ENCODE measurements at places on chromosomes 3 and 15.
A peak's percentile ranks its signal among the peaks of the same experiment; 100 is the strongest.

GRCh38 chr15:32060706-32061105, 30.4 kb downstream of the CHRNA7 start:
- no peak for DNase-seq

DNA sequence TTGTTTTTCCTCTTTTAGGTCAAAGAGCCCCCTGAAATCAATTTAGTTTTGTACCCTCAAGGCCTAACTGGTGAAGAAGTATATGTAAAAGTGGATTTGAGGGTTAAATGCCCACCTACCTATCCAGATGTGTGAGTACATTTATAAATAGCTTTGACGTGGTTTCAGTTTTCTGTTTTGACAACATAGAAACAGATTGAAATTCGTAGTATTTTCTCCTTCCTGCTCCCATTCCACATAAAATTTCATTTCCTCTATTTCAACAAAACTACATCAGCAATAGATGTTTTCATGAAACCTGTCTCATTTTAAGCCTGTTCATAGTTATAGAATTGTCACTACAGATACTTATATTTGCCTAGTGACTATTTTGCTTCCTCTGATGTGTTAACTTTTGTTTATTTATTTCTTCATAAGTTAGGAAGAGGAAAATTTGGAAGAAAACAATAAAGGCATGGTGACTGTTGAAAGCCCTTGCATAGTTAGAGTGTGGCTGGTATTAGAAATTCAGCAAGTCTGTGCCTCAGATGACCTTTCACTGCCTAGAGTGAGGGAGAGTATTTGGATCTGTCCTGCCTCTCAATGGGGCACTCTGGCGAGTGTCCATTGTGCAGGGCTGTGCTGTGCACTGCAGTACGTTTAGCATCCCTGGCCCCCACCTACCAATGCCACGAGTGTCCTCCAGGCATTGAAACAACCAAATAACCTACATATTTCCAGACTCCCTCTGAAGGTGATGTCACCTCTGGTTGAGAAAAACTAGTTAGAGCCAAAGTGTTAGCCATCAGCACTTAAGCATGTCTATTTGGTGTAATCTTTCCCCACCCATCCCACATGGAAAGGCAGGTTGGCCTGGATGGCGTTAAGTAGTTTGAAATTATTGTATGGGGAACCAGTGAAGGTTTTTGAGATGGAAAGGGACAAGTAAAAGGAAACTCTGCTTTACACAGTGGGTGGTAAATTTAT, 5.9 kb downstream of the EIF2AK4 start:
- no peak for DNase-seq

GRCh38 chr3:183022936-183023516, 42.7 kb upstream of the DCUN1D1 start:
- DNase-seq: no peak

DNA sequence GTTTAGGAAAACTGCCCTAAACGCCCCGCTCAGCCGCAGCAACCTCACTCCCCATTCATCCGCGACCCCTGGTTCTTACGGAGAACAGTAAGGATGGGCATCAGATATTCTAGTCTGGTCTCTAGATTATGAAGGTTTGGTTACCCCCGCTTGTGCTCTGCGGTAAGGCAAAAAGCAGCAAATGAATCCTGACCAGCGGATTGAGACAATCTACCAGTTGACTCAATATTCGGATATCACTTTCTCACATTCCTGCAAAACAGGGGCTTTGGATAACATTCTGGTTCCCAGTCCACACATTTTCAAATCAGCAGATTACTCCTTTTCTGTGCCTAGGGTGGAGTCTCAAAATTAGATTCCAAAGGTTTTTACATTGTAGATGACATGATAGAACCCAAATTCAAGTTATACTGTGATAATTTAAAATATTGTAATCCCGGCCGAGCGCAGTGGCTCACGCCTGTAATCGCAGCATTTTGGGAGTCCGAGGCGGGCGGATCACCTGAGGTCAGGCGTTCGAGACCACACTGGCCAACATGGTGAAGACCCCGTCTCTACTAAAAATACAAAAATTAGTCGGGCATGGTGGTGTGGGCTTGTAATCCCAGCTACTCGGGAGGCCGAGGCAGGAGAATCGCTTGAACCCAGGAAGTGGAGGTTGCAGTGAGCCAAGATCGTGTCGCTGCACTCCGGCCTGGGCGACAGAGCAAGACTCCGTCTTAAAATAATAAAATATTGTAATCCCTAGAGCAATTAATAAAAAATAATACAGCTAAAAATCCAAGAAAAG, 1.1 kb upstream of the CYFIP1 start:
- DNase-seq: no peak

- DNase-seq: no peak
Observed at GRCh38 chr3:197171481-197172067, 126.8 kb downstream of the DLG1 start.

GRCh38 chr3:60575718-60576272, 675.5 kb downstream of the FHIT start:
- DNase-seq: no peak

DNA sequence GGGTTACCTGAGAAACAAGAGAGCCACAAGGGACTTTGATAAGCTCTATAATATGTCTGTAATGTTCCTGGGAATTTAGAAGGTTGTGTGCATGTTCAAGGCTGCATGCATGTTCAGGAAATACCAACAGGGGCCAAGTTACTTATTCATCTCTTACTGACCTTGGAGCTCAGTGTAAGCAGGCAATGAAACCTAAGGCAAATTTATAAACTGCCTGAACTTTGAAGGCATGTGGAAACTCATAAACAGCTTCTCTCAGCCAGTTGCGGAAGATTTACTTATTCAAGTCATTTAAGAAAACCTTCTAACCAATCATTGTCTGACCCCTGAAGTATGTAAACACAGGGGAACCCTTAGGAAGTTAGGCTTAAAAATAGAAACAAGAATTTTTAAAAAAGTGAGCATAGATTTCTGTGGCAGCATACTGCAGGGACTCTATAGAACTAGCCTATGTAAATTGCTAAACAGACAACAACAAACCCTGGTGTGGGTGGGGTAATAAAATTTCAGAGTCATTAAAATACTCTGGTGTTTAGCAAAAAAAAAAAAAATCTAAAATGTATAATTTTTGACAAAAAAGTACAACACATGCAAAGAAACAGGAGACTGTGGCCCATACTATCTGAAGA, 57.2 kb downstream of the SLC15A2 start:
- DNase-seq: no peak

- no peak for DNase-seq
Observed at GRCh38 chr15:38796589-38796988, 232.0 kb upstream of the RASGRP1 start.

- no peak for DNase-seq
Observed at GRCh38 chr3:178762385-178762784, 226.1 kb downstream of the KCNMB2 start.

DNA sequence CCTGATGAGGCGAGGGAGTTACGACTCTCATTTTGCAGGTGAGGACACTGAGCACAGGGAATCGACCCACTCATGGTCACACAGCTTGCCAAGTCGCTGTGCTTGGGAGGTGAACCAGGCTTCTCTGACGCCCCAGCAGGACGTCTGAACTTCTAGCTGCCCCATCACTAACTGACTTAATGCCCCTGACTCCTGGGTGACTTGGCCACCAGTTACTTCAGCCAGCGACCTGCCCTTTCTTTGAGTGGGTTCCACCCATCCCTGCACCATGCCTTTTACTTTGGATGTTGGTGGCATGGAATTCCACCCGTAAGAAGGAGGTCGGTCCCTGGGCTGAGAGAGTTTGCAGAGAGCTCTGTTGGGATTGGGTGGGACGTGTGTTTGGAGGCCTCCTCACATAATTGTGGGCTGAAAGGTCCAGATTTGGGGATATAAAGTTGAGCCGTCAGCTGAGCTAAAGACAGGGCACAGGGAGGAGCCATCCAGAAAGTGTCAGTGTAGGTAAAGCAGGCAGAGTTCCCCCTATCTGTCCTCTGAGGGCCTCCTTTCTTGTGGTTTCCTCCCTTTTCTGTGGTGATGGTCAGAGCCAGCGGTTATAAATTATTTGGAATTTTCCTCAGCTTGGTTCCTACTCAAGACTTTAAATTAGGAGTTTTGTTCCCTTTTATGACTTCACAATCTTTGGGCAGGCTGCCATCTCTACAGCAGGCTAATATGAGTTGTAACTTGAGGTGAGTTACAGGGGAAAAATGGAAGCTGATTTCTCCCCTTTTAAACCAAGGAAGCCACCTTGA, 55.0 kb downstream of the FLNB start:
- DNase-seq: no peak

GRCh38 chr3:180073561-180073960, 36.8 kb upstream of the PEX5L start:
- no peak for DNase-seq

DNA sequence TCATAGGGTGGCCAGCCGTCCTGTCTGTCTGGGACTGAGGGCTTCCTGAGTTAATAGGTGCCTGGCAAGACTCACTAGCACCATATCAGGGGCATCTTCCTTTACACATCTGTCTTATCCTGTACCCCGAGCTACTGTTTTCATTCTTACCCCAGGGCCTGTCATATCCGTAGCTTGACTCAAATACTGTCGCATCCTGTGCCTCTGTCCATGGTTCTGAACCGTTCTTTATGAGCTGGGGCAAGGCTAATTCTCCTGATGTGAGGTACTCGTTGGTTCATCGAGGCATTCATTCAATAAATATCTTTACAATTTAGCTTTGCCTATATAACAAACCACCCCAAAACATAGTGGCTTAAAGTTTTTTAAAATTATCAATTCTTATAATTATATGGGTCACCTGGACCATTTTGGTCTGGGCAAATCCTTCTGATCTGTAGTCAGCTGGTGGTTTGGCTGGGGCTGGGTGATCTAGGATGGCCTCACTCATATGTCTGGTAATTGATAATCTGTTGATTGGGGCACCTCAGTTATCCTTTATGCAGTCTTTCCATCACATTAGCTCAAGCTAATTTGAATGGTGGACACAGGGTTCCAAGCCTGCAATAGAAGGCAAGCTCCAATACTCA, 121.2 kb downstream of the TLE3 start:
- peak; percentile 45 for DNase-seq

DNA sequence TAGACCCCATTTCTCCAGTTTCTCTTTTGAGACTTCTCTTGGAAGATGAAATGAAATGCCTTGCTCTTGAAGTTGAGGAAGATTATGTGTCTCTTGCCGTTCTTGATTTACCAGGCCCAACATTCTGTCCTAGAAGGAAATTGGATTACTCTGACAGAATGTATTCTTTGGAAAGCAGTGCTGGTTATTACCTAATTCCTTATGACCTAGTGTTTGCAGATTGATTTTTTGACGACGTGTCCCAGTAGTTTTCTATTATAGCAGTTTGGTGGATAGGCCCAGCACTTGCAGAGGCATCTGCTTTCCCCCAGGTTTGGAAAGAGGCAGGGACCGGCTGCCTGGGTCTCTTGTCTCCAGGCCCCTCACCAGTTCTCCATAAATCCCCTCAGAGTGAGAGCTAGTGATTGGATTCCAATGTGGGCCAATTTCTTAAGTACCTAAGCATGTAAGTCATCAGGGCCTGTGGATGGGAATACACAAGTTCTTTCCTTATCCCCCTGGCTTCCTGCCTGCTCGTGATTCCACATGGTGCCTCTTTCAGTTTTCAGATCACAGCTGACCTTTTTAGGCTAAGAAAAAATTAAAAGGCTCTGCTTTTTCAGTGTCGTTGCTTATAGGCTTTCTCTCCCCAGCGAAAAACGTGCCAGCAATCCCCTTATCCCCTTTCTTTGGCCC, 50.2 kb downstream of the EPHB3 start:
- no peak for DNase-seq

GRCh38 chr3:9151240-9151639, 98.2 kb downstream of the SRGAP3 start:
- no peak for DNase-seq

DNA sequence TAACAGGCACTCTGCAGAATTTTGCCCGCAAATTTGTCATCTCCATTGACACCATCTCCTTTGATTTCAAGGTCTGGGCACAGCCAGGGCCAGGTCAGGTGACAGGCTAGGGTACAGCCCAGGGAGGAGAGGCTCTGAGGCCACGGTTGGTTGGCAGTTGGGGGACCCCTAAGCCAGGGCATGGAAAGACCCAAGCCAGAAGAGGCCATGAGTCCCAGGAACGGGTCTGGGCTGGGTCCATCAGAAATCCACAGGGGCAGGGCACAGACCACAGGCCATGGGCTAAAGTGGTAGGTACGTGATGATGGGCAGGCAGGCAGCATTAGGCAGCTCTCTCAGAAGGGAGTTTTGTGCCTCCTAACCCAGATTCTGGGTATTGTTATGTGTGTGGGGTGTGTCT, 45.8 kb downstream of the SEMA3G start:
- no peak for DNase-seq

- DNase-seq: no peak
Observed at GRCh38 chr3:11651900-11652299, 8.2 kb upstream of the VGLL4 start.

DNA sequence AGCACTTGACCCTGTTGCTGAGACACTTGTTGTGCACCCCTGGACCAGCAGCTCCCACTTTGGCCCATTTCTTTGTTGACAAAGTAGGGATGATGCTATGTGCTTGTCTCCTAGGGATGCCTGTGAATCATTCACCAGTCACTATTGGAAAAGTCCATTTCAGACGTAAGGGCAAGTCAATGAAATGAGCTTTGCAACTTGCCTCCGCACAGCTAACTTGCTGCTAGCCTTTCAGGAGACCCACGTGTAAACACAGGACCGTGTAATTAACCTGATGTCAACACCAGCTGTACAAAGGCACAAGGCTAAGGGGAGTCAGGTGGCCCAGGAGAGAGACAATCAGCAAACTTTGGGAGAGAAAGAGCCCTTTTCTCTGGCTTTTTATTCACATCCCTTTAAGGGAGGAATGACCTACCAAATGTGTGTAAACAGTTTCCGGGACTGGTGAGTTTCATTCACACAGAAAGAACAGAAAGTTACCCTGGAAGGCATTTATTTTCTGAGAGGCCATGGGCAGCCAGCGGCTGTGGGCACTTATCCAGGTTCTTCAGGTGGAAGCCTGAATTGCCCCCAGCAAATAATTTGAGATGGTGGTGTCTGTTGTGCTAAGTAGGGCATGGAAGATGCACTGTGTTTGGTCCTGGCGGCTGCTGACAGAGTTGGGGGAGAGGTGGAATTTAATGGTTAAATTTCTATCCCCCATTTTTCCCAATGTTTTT, 54.0 kb downstream of the TIPARP start:
- no peak for DNase-seq

GRCh38 chr3:4703054-4703480, 209.9 kb downstream of the ITPR1 start:
- DNase-seq: no peak

- DNase-seq: no peak
Observed at GRCh38 chr3:95272781-95273180, 1209.9 kb downstream of the NSUN3 start.

GRCh38 chr3:188298585-188298984, 144.6 kb downstream of the LPP start:
- no peak for DNase-seq

DNA sequence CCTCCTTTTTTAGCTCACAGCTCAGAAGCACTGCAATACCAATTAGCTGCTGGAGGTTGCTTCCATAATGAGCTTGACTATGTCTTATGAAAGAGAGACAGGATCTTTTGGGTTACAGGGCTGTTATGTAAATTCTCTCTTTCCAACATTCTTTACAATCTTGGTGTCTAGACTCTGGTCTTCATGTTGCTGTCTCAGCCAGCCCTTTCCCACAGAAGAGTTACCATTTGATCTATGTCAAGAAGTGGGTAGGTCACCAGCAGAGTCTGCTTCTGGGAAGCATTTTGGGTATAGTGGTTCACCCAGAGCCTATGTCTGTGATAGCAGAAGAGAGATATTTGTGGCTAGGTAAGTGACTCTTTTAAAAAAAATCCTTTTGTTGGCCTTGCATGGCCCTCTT, 234.5 kb downstream of the SATB1 start:
- DNase-seq: no peak

- DNase-seq: no peak
Observed at GRCh38 chr3:192042116-192042515, 581.2 kb downstream of the PYDC2 start.

GRCh38 chr15:80730387-80730786, 35.3 kb downstream of the ABHD17C start:
- no peak for DNase-seq

Data from activated CD8-positive, alpha-beta memory T cell treated with anti-CD3 and anti-CD28 coated beads for 48 hours (primary cell).